Mesangial cell (primary cell): ENCODE measurements at places on chromosomes 2 and 18. TPM values are rescaled to one million over a fixed set of nuclear protein-coding genes. Genes with fewer than 3 reads are reported as not detected.

RAX gene
- not detected in 2 replicates for total RNA-seq

B4GALT6 gene
- 3.0 and 6.4 TPM in 2 replicates for total RNA-seq

SGO2 gene
- total RNA-seq, result 0.76 and 16.5 TPM in 2 replicates

RAB6C gene
- total RNA-seq, result not detected in 2 replicates

KCNG2 gene
- total RNA-seq, result not detected in 2 replicates

ONECUT2 gene
- total RNA-seq, result under 0.01 TPM in 2 replicates

HSBP1L1 gene
- 9.9 and 23.2 TPM in 2 replicates for total RNA-seq

LPIN2 gene
- total RNA-seq, result 18.6 and 29.3 TPM in 2 replicates

ALPG gene
- not detected in 2 replicates for total RNA-seq
